ENCODE measurements at places on chromosomes 2 and 18. TPM values are rescaled to one million over a fixed set of nuclear protein-coding genes. Genes with fewer than 3 reads are reported as not detected.

Gene ERBB4
- 0.05 TPM for total RNA-seq

Gene PSTPIP2
- 3.9 TPM for total RNA-seq

Gene LHCGR
- not detected for total RNA-seq

Gene C18orf54
- total RNA-seq: 0.35 TPM

Gene SEPTIN10
- total RNA-seq: 36.3 TPM

Gene ATOH8
- 28.0 TPM for total RNA-seq

Gene FIGLA
- total RNA-seq: not detected

Gene IL36G
- total RNA-seq: 0.20 TPM

Gene FN1
- total RNA-seq: 1,295 TPM

Gene GNLY
- 0.68 TPM for total RNA-seq

Measured in left lobe of liver (tissue), 2 donors.